ENCODE measurements at places on chromosomes 1 and 21. TPM values are rescaled to one million over a fixed set of nuclear protein-coding genes. Genes with fewer than 3 reads are reported as not detected.

Gene MROH9
- 1.3 TPM for total RNA-seq

Gene RBM11
- total RNA-seq, result 7.6 TPM

Gene TEDDM1
- not detected for total RNA-seq

Gene PTPN7
- total RNA-seq, result 0.58 TPM

Gene CD1E
- total RNA-seq, result not detected

Gene RGS18
- 1.5 TPM for total RNA-seq

Gene ST7L
- 32.0 TPM for total RNA-seq

Gene KDF1
- 0.60 TPM for total RNA-seq

Gene NPHS2
- total RNA-seq, result not detected

Gene FAM78B
- 0.83 TPM for total RNA-seq

Gene BCAN
- 2.2 TPM for total RNA-seq

Gene EDARADD
- 0.42 TPM for total RNA-seq

Gene RASAL2
- 20.5 TPM for total RNA-seq

Gene SV2A
- total RNA-seq, result 2.8 TPM
